Temporal lobe (tissue), 4 donors: ENCODE measurements at places on chromosomes 4 and X. TPM values are rescaled to one million over a fixed set of nuclear protein-coding genes. Genes with fewer than 3 reads are reported as not detected.

The SERTM2 gene
- under 0.01 TPM for total RNA-seq

The MAGEA4 gene
- total RNA-seq: not detected

The SLC9A7 gene
- 26.1 TPM for total RNA-seq

The PLXNB3 gene
- 2.2 TPM for total RNA-seq

The NLGN3 gene
- total RNA-seq: 34.7 TPM

The TMSB15C gene
- 35.7 TPM for total RNA-seq

The PPP4R3C gene
- not detected for total RNA-seq

The PHOX2B gene
- not detected for total RNA-seq

The ING2 gene
- total RNA-seq: 14.3 TPM

The GPR34 gene
- 3.4 TPM for total RNA-seq

The ALPK1 gene
- 4.2 TPM for total RNA-seq

The SPACA5 gene
- 0.25 TPM for total RNA-seq

The OTC gene
- total RNA-seq: under 0.01 TPM

The MID1 gene
- total RNA-seq: 10.3 TPM

The NKX3-2 gene
- under 0.01 TPM for total RNA-seq

The NPY2R gene
- 11.8 TPM for total RNA-seq

The BEX2 gene
- total RNA-seq: 108 TPM

The DRD5 gene
- 0.74 TPM for total RNA-seq

The COL4A6 gene
- total RNA-seq: 3.2 TPM

The RNF175 gene
- total RNA-seq: 26.8 TPM

The POU4F2 gene
- total RNA-seq: not detected

The AFF2 gene
- 144 TPM for total RNA-seq

The FMR1NB gene
- not detected for total RNA-seq

The MAGEB17 gene
- 0.25 TPM for total RNA-seq
